NCI-H187 treated with DMSO at 0.1 percent for 48 hours (cell line): ENCODE measurements at places on chromosomes 12 and 14.

- DNase-seq = no peak
Measured at GRCh38 chr12:38697289-38697688, 208.1 kb downstream of the CPNE8 start.

- DNase-seq = no peak
Measured at GRCh38 chr14:56587701-56588100, 8.1 kb downstream of the TMEM260 start.

DNA sequence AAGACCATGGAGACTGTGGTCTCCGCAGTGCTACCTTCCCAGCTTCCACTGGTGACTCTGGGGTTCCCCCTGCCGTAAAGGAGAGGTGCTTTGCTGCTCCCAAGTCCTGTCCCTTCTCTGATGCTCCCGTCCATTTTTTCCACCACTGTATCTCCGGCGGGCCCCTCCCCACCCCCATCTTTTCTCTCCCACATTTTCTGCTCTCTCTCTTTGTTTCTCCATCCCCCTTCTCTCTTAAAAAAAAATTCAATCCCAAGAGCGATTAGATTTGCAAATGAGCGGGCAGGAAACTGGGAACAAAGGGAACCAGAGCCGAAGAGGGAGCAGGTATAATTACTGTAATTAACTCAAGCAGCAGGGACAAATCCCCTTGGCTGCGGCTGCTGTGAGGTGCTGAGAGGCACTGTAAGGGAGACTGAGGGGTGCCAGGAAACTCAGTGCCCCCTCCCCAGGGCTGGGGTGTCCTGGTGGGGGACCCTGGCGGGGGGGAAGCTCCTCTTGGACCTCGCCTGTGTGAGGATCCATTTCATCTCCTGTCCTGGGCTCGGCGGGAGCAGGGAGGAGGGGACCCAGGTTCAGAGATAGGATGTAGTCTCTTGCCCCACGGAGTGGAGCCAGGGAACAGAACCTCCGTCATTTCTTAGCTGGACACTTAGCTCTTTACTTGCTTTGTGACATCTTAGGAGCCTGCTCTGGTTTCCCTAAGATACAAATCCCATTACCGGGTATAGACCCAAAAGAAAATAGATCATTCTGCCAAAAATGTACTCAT lies 140.4 kb upstream of the NRXN3 start:
- DNase-seq = no peak

DNA sequence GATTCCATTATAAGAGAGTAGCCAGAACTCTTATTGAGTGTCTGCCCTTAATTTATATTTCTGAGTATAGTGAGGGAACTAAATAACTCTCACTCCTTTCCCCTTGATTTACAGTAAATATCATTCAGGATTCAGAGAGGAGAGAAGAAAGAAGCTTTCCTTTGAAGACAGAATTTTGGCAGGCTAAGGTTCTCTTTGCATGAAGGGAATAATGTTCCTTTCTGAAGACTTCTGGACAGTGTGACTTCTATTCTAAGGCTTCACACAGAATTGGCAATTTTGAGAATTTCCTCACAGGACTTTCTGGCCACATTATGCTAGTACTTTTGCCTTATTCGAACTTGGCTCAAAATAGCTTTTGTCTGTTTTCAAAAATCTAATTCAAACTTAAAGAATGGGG lies 352.2 kb upstream of the FBXO33 start:
- no peak for DNase-seq

- DNase-seq = no peak
Measured at GRCh38 chr12:109770104-109770860, 56.7 kb downstream of the FAM222A start.

- DNase-seq = no peak
Measured at GRCh38 chr14:20697273-20698017, 8.9 kb downstream of the ANG start.

GRCh38 chr12:116267948-116268347 lies 9.5 kb downstream of the MED13L start:
- DNase-seq = no peak

- no peak for DNase-seq
Measured at GRCh38 chr14:96574633-96575632, 72.8 kb downstream of the PAPOLA start.

DNA sequence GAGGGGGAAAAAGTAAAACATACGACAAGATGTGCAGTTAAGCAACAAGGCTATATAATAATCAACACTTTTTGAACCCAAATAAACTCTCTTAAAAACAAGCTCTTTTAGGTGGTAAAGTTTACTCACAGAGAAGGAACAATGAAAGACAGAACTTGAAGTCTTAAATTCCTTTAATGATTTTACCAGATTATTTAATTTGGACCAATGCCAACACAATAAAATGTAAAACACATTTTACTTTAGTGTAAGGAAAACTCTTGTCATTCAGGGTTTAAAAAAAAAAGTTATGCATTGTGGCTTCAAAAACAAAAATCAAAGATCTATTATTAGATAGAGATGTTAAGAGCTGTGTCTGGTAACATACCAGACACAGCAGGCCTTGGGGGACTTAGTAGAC lies 13.1 kb downstream of the TSPAN8 start:
- no peak for DNase-seq

DNA sequence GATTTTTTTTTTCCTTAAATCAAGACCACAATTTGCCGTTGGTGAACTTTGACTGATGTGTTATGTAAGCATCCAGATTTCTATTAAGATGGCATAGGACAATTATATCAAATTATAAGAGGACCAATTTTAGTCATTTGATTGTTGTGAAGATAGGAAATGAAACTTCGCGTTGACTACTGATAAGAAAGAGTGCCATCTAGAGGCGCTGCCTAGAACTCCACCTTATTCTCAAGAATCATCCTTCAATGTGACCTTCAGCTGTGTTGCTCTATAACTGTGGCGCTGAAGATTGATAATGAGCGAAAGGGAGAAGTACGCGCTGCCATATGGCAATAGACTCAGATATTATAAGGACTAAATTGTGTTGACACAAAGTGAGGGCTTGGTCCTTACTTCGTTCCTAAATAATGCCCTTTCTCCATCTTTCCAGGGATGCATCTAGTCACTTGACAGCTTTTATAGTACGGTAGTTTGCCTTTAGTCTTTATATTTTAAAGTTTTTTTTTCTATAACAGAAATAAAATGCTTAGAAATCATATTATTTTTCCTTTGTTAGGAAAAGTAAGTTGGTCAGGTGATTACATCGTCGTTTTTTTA lies 350.8 kb upstream of the STXBP6 start:
- DNase-seq = peak; percentile 40

- DNase-seq = no peak
Measured at GRCh38 chr12:30012816-30013450, 229.2 kb upstream of the TMTC1 start.

GRCh38 chr12:26939192-26939832 lies 1.0 kb downstream of the FGFR1OP2 start:
- no peak for DNase-seq

- DNase-seq = no peak
Measured at GRCh38 chr12:14650789-14651188, 45.6 kb downstream of the GUCY2C start.

GRCh38 chr12:15732341-15733061 lies 56.7 kb downstream of the EPS8 start:
- no peak for DNase-seq

GRCh38 chr12:54129028-54129903 lies 59.5 kb downstream of the SMUG1 start:
- no peak for DNase-seq

DNA sequence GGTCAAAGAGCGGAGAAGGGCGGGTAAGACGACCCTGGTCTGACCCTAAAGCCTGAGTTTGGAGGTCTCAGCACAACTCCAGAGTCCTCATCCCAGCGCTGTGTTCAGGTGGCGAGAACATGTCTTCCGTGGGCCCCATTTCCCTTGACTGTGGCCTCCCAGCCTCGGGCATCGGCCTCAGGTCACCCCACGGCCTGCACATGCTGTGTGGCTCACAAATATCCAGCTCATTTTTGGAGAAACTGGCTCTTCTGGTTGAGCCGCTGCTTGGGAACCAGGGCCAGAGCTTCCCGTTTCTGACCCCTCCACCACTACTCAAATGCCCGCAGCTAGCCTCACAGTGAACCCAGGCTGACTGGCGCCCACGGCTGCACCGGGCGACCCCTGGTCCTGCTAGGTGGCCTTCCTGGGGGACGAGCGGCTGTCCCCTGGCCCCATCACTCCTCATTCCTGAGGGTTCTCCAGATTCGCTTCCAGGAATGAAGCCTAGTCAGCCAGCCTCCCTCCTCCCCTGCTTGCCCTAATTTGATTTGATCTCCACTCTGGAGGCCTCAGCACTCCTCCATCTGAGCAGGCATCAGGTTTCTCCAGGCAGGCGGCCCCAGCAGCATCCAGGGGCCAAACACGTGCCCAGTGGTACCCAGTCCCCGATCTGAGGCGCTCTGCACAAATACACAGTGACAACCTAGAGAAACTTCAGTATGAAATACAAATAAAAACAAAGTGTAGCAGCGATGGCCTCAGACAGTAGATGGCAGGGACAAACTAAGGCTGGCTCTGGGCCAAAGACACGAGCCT lies 4.7 kb downstream of the P2RX2 start:
- DNase-seq = no peak

DNA sequence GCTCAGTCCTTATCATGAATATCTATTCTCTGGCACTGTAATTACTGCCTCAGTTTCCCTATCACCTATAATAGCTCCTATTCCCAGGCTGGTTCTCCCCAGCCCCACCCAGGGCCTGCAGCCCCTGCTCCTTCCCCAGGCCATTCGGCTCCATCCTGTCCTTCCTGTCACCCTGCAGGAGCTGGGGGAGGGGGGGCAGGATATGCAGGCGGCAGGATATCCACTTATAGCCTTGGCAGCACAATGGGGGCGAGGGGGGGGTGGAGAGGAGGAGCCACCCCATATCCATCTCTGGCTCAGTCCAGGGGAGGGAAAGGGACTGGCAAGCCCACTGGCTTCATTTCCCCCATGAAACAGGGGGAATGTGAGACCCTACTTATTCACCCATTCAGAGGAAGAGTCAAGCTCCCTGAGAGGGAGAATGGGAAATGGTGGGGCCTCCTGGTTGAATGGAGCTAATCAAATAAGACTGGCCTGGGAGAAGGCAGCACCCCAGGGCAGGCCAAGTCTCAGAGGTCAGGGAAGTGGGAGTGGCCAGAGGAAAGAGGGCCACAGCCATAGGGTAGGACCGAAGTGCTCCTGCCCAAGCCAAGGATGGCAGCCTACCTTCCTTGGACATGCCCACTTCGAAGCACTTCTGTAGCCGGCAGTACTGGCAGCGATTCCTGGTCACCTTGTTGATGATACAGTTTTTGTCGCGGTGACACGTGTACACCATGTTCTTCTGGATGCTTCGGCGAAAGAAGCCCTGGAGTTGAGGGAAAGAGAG lies 7.8 kb upstream of the ITGB7 start:
- DNase-seq = no peak

- DNase-seq = no peak
Measured at GRCh38 chr12:49527361-49528130, 11.3 kb upstream of the KCNH3 start.

GRCh38 chr12:21938879-21939278 lies 2.3 kb downstream of the ABCC9 start:
- DNase-seq = no peak

- DNase-seq = no peak
Measured at GRCh38 chr12:114744691-114745090, 60.7 kb upstream of the TBX3 start.

DNA sequence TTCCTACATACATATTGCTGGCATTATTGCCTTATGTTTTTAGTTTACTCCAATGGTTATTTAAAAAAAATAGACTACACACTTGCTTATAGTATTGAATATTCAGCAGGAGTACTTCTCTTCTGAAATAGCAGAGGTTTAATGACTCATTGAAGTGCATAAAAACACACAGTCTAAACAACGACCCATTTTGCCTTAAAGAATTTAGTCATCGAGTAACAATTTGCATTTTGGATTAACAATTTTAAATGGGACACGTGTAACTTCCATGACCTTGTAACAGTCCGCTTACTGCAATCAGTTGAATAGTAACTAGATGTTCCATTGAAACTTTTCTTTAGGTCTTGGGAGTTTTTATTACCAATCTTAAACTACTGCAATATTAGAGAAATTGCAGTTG lies 9.0 kb downstream of the TRHDE start:
- DNase-seq = no peak

DNA sequence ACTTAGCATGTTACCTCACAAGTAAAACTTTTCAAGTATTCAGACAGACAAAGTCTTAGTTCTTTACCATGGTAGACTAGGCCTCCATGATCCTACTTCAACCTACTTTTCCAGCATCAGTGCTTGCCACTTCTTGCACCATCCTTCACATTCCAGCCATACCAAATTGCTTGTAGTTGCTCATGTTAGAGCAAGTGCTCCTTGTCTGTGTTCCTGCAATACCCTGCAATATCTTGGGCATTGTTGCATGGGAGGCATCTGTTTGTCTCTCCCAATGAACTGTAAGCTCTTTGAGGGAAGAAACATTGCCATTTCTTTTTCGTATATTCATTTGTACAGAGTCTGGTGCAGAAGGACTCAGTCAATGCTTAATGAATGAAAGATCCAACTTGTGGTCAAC lies 78.0 kb downstream of the SRGAP1 start:
- DNase-seq = no peak

DNA sequence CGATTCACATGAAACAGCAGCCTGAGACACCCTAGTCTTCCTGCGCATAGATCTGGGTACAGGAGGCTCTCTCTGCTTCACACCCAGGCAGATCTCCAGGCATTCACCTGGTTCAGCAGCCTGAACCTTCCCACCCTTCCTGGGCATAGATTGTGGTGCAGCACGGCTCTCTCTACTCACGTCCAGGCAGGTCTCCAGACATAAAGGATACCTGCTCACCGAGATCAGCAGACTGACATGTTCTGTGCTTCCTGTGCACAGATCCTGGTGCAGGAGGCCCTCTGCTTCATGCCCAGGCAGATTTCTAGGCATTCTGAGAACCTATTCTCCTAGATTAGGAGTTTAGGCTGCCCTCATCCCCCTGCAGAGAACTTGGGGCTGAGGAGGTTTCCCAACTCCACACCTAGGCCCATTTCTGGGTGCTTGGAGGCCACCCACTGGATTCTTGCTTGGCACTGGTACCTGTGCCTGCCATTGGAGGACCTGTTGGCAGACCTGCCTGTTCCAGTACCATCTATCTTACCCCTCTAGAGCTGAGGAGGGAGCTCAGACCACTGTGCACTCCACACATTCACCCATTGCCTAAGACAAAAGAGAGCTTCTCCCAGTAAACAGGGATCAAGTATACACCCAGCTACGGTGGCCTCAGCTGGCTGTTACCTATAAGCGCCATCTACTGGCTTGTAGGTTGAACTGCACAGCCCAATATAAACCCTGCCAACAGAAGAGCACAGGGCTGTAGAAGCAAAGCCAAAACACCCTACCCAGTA lies 28.0 kb upstream of the GARIN6 start:
- no peak for DNase-seq

GRCh38 chr12:60144395-60144794 lies 548.6 kb downstream of the SLC16A7 start:
- no peak for DNase-seq

DNA sequence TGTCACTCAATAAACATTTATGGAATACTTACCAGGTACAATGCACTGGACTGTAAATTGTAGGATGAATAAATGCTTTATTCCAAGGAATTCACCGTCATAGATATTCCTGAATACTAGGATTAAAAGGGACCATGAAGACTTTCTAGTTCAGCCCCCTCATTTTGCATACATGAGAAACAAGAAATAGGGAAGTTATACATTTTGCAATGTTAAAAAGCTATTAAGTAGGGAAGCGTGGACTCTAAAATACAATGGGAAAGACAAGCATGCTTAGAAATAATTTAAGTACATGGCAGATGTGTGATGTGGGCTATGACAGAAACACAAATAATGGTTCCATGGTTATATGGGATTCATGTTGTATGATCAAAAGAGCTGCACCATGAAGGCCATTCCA lies 89.4 kb upstream of the SYT10 start:
- DNase-seq = no peak

GRCh38 chr12:16359512-16360491 lies 12.4 kb downstream of the MGST1 start:
- no peak for DNase-seq

- DNase-seq = no peak
Measured at GRCh38 chr12:46386877-46387629, 14.5 kb upstream of the SLC38A2 start.
